ENCODE measurements at places on chromosomes 7 and 10.

DNA sequence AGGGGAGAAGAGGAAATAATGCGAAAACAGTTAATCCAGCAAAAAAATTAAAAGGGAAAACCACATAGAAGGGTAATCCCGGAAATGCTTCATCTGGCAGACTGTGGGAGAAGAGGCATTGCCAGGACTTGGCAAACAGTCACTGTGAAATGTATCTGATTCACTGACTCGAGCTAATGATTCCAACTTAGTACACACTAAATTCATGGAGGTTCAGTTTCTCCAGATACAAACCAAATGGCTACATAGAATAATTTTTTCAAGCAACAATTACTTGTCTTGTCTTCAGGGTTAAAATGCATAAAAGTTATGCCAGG, 36.4 kb downstream of the GDI2 start:
- DNase-seq, result peak; percentile 48

GRCh38 chr10:43261578-43262396, 5.1 kb downstream of the RASGEF1A start:
- DNase-seq, result peak; percentile 14

DNA sequence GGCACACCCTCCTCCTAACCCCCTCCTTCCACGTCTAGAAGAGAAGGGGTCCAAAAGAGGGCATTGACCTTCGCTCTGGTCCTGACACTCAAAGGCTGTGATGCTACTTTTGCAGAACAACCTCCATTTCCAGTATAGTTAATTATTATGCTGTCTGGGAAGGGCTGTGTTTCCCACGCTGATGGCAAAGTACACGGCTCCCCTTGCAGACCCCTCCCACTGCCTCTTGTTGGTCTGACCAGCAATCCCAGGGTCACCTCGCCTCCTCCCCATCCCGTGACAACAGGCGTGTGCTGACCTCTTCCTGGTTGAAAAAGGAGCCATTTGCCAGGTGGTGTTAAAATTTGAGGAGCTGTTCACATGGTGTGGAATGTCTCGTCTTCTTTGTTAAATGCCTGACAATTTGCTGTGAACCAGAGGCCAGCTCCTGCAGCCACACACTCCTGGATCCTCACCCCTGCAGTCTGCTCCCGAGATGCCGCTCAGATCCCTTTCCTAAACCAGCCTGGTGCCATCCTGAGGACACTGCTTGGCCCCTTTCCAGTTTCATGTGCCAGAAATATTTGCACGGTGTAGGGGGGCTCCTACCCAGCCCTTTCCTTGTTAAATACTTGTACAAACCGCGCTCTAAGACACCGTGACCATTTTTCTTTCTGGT, 321.7 kb downstream of the WDR37 start:
- DNase-seq, result no peak

- no peak for DNase-seq
Measured at GRCh38 chr7:145064114-145064513, 228.3 kb upstream of the TPK1 start.

DNA sequence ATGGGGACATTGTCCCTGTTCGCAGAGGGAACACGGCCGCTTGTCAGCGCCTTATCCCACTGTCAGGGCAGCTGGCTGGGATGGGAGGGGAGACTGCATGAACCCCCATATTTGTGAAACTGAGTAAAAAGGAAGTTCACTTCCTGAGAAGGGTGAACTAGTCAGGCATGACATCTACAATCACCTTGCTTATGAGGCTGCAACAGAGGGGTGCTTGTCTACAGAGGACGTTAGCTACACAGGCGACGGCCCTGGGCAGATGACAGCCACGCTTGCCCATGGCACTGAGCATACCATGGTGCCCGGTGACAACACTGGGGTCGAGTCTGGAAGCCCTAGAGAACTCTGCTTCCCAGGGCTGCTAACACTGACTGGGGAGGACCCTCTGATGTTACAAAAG, 46.0 kb upstream of the KDM7A start:
- DNase-seq, result no peak
